ENCODE measurements at places on chromosomes 7 and 10. TPM values are rescaled to one million over a fixed set of nuclear protein-coding genes. Genes with fewer than 3 reads are reported as not detected.

WEE2 gene
- total RNA-seq = 0.03 TPM

MMP21 gene
- not detected for total RNA-seq

ENTPD1 gene
- 0.02 TPM for total RNA-seq

OR6V1 gene
- not detected for total RNA-seq

KCND2 gene
- total RNA-seq = not detected

KAZALD1 gene
- 2.7 TPM for total RNA-seq

ADCY1 gene
- total RNA-seq = 2.5 TPM

DKK1 gene
- 406 TPM for total RNA-seq

TYSND1 gene
- total RNA-seq = 20.1 TPM

ENO4 gene
- total RNA-seq = 0.21 TPM

GPR146 gene
- total RNA-seq = 1.9 TPM

HABP2 gene
- 0.07 TPM for total RNA-seq

NKX1-2 gene
- not detected for total RNA-seq

C10orf105 gene
- total RNA-seq = not detected

EBF3 gene
- 0.14 TPM for total RNA-seq

ECHDC3 gene
- 7.9 TPM for total RNA-seq

NUTM2B gene
- 0.33 TPM for total RNA-seq

CYP26A1 gene
- 2.9 TPM for total RNA-seq

All from A549 treated with CORT108297 at 1 μM for 4 hours (cell line).